ENCODE measurements at places on chromosomes 13 and 19.
A peak's percentile ranks its signal among the peaks of the same experiment; 100 is the strongest.

- peak; percentile 78 for DNase-seq
Measured at GRCh38 chr19:14472202-14472938, 2.8 kb downstream of the PTGER1 start.

- DNase-seq = no peak
Measured at GRCh38 chr13:57631596-57632275, at the start of gene PCDH17. PCDH17 (plus strand) TSS chr13:57631744; CDS start chr13:57632547, 803 bp downstream.

GRCh38 chr13:31020996-31021395 lies 88.5 kb downstream of the TEX26 start:
- no peak for DNase-seq

DNA sequence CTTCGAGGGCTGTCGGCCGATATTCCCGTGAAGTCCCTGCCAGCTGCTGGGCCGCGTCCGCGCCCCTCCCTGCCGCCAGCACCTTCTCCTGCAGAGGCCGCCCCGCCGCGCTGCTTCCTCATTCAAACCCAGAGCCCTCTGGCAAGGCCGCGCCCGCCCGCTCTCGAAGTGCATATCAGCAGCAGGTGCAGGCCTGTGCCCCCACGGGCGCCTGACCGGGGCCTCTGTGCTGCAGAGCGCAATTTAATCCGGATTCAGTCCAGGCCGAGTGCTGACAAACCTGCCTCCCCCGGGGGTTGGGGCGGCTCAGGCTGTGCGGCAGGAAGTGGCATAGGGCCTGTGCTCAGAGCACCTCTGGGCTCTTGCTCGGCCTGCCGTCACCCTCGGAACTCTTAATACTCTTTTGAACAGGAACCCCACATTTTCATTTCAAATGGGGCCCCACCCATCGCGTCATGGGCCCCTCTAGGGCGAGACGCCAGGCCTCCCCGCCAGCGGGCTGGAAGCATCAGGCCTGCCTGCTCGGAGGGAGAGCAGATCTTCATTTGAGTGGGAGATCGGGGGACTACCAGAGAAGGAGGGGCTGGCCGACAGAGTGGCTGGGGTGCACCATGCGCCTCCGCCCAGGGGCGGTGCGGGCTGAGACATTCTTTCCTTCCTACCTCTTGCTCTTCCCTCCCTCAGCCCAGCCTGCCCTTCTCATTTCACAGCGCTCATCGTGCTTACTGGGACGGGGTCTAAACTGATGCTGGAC lies 125.7 kb downstream of the TNFRSF19 start:
- peak; percentile 82 for DNase-seq

DNA sequence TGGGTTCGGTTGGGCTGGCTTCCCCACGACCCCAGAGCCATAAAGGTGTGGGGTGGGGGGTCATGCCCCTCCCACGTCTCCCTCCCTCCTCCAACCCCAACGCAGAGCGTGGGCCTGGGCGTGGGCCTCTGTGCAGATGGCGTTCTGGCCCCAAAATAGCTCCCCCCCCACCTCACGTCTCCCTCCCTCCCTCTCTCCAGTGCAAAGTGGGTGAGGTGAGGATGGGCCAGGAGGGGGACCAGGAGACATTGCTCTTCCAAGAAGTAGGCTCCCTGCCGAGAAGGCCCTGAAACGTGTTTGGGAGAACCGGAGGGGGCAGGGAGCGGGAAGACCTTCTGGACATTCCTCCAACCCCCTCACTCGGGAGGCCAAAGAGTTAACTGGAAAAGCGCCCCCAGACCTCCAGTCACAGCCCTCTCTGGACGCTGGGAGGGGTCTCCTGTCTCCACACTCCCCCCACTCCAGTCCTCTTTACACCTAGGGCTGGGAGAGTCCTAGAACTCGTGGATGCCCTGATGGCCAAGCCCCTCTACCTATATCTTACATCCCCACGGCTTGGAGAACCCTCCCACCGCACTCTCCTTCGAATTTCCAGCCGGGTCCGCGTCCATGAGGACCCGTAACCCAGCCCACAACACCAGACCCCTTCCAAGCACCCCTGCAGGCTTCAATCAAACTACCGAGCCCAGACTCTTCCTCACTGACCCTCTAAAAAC lies 855 bp downstream of the UNC13A start:
- no peak for DNase-seq

DNA sequence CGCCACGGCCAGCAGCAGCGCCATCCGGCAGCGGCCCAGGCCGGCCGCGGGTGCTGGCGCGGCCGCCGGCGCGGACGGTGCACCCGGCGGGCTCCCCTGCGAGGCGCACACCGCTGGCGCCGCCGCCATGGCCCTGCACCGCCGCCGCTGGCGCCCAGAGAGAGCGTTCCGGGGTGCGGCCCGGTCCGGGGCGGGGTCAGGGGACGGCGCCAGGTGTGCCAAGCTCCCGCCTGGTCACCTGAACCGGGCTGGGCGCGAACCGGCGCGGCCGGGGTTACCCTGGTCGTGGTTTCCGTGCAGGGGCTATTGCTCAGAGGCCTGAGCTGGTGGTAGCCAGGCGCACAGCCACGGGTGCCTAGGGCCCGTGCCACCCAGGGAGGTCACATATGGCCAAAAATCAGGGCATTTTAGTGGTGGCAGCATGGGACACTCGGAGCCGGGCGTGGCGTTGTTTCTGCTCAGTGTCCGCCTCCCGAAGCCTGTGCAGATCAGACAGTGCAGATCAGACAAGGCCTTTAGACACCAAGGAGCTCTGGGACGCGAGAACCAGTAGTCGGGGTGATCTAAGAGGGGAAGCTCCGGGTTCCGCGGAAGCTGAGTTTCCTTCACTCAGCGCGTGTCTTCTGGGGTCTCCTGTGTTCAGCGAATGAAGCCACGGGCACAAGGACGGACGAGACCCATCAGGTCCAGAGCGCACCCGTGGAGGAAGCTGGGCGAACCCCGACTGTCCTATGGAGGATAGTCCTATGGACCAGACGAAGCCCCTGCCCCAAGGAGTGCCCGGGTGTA lies at the start of gene TMEM238:
TSS of gene TMEM238 (minus strand) at position 162 of the 789 bp plus-strand sequence. CDS start at position 129, 33 bp downstream.
- peak; percentile 64 for DNase-seq

DNA sequence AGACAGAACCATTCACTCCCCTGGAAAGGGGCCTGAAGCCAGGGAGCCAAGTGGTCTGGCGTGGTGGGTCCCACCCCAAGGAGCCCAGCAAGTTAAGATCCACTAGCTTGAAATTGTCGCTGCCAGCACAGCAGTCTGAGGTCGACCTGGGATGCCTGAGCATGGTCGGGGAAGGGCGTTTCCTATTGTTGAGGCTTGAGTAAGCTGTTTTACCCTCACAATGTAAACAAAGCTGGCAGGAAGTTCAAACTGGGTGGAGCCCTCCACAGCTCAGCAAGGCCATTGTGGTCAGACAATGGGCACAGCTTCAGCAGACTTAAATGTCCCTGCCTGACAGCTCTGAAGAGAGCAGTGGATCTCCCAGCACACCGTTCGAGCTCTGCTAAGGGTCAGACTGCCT lies 195.6 kb upstream of the DACH1 start:
- peak; percentile 19 for DNase-seq

- DNase-seq = peak; percentile 7
Measured at GRCh38 chr19:2045501-2046045, 5.5 kb downstream of the MKNK2 start.

- no peak for DNase-seq
Measured at GRCh38 chr13:50757008-50757407, 86.5 kb downstream of the DLEU7 start.

DNA sequence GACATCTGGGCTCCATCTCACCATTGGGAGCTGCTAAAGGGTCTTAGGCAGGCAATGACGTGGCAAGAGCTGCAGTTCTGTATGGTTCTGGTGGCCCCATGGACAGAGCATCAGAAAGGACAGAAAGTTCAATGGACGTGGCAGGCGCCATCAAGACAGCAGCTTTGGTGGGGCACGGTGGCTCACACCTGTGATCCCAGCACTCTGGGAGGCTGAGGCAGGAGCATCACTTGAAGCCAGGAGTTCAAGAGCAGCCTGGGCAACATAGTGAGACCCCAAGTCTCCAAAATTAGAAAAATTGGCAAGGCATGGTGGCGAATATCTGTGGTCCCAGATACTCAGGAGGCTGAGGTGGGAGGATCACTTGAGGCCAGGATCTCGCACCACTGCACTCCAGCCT lies 9.5 kb downstream of the EVI5L start:
- no peak for DNase-seq

GRCh38 chr13:94515374-94515773 lies 35.9 kb upstream of the DCT start:
- DNase-seq = no peak

DNA sequence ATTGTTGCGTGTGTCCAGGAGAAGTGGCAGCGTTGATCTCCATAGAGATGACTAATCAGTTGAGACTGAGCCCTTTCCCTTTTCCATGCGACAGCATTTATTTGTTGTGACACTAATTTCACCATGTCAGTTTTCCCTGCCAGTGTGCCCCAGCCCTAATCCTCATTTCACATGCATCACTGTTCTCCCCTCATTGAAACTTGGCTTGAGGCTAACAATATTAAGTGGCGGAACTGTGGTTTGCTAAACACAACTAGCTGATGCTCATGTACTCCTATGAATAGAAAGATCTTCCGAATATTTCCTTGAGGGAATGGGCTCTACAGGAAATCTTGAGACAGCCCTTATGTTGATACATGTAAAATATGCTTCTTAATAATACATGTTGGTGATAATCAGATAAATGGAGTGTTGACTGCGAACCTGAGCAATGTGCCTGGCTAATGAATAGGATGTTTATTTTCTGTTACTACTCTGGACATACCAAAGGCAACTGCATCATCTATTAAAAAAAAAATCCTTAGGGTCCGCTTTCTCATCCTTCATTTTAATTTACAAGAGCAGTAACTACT lies 258.6 kb downstream of the ATP8A2 start:
- no peak for DNase-seq

DNA sequence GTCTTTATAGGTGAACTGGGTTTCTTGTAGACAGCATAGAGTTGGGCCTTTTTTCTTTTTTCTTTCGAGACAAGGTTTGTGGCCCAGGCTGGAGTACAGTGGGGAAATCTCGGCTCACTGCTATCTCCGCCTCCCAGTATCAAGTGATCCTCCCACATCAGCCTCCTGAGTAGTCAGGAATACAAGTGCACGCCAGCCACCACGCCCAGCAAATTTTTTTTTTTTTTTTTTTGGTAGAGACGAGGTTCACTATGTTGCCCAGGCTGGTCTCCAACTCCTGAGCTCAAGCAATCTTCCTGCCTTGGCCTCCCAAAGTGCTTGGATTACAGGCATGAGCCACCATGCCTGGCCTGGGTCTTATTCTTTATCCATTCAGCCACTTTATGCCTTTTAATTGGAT lies 5.1 kb upstream of the CALM3 start:
- no peak for DNase-seq

DNA sequence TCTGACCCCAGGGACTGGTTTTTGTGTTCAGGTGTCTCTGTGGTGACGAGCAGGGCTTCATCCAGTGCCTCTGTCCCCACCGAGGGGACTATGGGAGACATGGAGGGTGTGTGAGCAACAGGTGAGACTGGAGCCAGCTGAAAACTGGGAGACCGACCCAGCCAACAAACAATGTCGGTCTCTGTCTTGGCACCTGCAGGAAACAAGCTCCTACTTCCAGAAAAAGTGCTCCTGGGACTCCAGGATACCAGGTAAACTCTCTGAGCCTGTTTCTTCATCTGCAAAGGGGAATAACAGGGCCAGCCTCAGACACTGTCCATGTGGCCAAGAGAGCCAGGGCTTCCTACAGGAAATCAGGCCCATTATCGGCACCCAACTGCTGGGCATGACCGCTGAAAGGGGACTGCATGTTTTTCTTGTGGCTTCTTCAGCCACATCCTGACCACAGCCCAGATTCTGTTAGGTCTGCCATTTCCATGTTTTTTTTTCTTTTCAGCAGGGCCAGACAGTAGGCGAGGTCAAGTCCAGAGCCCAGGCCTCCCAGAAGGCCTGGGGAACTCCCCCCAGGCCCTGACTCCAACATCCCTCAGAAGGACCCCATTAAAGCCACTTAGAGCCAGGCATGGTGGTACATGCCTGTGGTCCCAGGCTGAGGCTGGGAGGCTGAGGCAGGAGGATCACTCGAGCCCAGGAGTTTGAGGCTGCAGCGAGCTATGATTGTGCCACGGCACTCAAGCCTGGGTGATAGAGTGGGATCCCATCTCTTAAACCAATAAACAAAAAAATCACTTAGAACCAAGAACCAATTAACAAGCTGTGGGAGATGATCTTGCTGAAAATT lies 836 bp upstream of the BST2 start:
- DNase-seq = peak; percentile 85

DNA sequence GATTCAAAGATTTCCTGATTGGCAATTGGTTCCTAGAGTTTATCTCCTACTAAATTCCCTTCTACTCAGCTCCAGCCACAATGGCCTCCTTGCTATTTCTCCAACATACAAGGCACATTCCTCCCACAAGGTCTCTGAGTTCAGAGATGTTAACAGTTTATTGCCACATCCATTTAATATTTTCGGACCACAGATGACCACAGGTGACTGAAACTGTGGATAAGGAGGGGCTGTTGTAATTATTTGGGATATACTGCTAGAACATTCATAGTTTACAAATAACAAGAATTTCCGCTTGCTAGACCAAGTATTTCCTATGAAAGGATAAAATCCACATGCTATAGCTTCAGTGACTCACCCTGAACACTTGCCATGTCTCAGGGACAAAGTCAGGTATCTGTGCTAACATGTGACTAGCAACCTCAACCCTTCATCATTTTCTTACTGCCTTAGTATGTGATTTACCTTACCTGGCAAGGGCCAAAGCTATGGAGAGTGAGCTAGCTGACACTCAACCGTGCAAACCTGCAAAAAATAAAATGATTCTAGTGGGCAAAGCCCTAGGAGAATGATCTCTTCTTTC lies 117.7 kb downstream of the TBC1D4 start:
- DNase-seq = no peak

Measured in GM12865 (cell line).